Mucosa of gallbladder (tissue), 1 donor: ENCODE measurements at places on chromosomes 4 and X. TPM values are rescaled to one million over a fixed set of nuclear protein-coding genes. Genes with fewer than 3 reads are reported as not detected.

DNA sequence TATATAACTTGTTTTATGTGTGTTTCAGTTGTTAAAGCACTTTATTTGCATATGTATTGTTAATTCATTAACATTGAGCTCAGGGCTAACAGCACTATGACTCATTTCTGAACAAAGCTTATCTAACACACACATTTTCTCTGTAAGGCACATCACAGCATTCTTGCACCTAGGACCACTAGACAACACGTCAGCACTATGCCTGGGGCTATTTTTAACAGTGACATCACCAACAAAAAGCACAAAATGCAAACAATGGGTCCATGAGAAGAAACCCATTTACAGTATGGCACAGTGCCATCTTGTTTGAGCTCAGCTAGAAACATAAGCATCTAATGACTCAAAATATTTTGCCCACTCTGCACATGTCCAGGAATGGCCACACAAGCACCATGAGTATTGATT, 124.4 kb downstream of the RELL1 start:
- DNase-seq: no peak

- DNase-seq: no peak
Observed at GRCh38 chr4:142377342-142378091, 468.6 kb downstream of the INPP4B start.

Gene GPC4
- total RNA-seq: 38.9 TPM

- peak; percentile 29 for DNase-seq
Observed at GRCh38 chrX:46325312-46325877, 219.8 kb downstream of the ZNF674 start.

DNA sequence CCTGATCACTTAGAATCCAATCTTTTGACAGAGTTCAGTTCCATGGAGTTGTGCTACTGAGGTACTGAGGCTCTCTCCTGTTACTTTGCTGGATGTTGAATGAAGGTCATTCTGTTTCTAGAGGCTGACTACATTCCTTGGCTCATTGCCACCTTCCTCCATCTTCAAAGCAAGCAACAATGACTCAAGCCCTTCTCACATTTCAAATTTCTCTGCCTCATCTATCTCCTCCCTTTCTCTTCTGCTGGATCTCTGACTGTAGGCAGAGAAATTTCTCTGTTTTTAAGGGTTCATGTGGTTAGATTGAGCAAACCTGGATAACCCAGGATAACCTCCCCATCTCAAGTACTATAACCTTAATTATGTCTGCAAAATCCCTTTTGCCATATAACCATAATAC, 775.4 kb downstream of the STPG2 start:
- DNase-seq: no peak

GRCh38 chr4:7124689-7125442, 57.0 kb upstream of the GRPEL1 start:
- DNase-seq: peak; percentile 49

Gene NXF2
- total RNA-seq: not detected

DNA sequence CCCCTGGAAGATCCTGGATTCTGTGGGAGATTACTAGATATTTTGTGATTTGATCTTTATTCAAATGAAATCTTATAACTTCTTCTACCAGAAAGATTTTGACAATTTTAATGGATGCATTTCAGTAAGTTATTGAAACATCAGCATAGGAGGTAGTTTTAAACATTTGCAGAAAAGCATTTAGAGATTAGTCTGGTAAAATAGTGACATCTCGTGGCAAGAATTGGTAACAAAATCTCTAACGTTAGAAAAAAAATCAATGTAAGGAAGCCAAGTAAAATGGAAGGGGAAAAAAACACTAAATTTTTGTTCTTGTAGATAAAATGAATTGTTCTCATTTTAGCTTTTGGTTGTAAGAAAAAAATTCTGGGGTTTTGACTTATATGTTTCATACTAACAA, 73.3 kb downstream of the TASL start:
- no peak for DNase-seq
